Pancreas (tissue), 10 donors: ENCODE measurements at places on chromosomes 3 and 15.

DNA sequence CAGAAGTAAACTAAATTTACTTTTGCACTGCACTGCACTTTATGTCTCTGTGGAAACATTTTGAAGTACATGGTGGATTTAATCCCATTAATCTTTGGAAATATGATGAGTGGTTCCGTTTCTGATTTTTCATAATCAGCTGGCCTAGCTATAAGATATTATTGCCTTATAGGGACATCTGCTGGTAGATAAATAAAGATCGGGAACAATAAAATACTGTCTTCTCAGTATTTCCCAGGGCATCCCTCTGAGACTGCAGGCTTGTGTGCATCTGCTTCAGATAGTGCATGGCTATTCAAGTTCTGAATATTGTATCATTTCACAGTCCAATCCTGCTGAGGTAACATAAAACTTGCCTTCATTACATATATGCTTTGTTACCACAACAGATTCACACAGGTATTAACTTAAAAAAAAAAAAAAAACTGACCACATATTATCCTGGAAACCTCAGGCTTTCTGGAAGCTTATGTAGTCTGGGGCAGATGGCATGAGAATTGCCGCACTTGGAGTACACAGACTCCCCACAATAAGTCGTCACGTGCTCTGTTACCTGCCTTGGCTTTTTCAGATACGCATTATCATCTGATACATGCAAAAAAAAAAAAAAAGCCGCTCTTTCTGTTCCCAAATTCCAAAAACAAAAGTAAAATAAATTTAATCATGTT is 330.8 kb upstream of the AGTR1 start:
- no peak for DNase-seq

GRCh38 chr3:72454441-72454840 is 393.8 kb downstream of the SHQ1 start:
- no peak for DNase-seq

DNA sequence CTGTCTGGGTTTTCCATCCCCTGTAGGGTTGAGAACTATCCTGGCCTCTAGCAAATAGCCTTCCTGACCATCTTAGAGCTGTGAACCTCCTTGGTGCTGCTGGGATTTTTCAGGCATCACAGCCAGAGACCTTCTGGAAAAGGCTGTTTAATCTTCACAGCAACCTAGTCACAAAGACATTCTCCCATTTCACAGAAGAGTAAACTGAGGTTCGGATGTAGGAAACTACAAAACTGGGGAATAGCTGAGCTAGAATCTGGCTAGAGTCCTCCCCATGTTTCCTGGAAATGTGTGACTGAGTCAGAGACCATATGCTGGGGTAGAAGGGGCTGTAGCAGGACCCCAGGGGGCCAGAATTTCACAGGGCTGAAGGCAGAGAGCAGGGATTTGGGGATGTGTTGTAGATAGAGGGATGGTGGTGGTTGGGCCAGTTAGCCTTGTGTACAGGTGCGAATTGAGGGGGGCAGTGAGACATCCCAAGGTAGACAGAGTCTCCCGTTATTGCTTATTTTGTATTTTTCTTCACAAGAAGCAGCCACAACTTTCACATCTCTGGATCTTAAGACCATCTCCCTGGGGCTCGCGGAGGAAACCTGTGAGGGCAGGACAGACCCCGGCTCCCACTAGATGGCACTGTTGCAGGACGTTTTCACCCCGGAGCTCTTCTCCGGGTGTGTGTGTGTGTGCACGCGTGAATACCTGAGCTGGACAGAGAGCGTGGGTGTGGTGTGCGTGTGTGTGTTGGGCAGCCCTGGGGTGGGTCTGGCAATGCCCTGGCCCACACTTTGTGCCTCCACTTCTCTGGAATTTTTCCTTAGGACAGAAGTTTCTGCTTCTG is 66.9 kb upstream of the PRR23C start:
- DNase-seq = peak; percentile 75

GRCh38 chr15:101539930-101540329 is 50.4 kb upstream of the PCSK6 start:
- no peak for DNase-seq

- no peak for DNase-seq
Observed at GRCh38 chr15:39443659-39444219, 137.1 kb upstream of the THBS1 start.

DNA sequence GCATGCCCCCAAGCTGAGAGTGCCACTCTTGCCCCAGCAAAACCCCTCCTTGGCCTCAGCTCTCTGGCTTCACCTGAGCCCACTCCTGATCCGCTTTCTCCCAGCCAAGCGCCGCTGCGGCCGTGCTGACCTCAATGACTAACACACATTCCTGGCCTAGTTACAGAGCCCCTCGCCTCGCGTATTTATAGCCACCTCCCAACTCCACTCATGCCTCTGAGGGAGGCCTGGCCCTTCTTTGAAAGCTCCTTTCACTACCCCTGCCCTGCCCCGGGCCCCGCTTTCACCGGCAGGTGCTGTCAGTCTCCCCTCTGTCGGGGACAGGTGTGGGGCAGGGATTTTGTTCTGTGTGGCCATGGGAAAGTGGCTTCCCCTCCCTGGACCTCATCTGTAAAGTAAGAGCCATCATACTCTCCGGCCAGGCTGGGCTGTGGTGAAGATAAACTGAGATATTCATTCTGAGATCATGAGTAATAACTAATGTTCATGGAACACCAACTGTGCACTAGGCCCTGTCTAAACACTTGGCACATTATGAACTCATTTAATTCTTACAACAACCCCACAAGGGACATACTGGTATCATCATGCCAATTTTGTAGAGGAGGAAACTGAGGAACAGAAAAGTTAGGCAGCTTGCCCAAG is 13.2 kb upstream of the ATP2B2 start:
- DNase-seq = no peak

GRCh38 chr3:141477224-141477623 is 9.6 kb upstream of the RASA2 start:
- DNase-seq = no peak

DNA sequence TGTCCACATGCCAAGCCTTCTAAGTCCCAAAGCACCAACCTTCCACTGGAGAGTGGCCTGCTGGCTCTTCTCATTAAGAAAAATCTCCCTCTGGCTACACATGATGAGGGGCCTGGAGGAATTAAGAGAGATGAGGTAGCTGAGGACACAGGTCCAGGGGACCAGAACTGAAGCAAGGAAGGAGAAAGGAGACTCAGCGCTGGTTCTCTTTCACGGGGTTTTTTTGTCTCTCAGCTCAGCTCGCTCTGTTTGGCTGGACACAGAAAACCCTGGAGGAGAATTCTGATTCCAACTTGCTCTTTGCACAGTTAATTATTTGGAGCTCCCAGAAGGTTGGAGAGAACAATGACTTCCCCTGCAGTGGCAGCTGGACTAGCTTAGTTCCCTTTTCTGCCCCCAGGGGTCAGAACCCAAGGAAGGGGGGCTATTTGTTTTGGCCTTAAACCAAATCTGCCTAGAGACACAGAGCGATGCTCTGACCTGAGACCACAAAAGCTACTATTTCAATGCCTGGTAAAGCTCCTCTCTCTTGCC is 507.6 kb downstream of the FHIT start:
- peak; percentile 14 for DNase-seq

- no peak for DNase-seq
Observed at GRCh38 chr3:117139681-117140080, 430.1 kb downstream of the TUSC7 start.

DNA sequence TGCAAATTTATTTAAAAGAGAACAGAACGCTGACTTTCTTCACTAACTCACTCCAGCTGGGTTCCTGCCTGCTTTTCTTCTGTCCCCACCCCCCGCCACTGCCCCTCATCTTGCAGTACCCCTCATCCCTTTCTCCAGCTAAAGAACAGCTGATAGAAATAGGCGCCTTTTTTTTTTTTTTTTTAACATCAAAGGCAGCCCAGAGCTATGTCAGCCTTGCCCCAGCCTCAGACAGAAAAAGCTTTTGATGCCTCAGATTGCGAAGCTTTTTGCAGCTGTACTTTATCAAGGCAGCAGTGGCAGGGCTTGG is 1.8 kb downstream of the CADPS start:
- no peak for DNase-seq

- DNase-seq = no peak
Observed at GRCh38 chr15:70353606-70354345, 256.1 kb upstream of the TLE3 start.

DNA sequence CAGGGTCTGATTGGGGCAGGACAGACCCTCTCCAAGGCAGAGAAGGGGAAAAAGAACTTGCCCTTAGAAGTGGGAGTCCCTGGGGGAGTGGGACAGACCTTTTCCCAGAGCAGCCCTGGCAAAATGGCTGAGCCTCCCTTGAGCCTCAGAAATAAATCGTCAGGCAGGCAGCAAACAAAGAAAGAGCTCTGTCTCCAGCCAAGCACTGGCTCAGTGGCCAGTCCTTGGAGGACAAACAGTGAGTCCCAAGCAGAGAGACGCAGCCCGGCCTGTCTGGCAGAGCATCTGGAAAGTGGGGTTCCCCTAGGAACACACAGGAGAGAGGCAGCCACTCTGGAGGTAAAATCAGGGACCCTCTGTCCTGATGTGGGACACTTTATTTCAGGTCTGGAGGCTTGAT is 1.8 kb downstream of the SLC6A1 start:
- no peak for DNase-seq

DNA sequence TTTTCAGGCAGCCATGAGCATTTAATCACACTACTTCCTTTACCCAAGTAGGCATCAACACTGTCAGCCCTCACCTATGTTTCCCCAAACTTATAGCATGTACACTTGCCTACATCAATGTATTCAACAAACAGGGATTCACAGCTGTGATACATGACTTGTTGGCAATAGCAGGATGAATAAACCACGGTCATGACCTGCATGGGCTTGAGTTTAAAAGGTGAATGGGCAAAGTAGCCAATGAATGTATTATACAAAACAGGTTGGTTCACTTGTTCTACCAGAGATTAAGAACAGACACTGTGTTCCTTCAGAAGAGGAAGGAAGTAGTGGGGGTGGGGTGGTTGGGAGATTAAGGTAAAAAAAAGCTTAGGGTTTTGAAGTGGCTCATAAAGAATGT is 861.9 kb upstream of the SEMA6D start:
- no peak for DNase-seq

DNA sequence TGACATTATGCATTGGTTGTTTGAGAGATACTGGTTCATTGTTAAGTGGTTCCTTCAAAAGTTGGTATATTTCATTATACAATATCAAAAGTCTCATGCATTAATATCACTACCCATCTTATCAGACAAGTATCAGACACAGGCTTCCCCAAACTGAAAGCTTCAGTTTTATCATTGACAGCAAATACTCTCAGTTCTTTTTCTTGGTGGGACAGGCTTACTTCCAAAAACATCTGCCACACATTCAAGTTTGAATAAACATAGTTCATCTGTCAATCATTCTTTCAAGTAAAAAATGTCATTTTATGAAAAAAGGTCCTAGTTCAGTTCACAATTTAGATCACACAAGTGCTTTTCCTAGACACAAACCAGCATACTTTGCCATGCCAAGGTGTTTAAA is 280.0 kb upstream of the TRIM42 start:
- no peak for DNase-seq

- no peak for DNase-seq
Observed at GRCh38 chr3:63029326-63029725, 154.1 kb upstream of the CADPS start.

DNA sequence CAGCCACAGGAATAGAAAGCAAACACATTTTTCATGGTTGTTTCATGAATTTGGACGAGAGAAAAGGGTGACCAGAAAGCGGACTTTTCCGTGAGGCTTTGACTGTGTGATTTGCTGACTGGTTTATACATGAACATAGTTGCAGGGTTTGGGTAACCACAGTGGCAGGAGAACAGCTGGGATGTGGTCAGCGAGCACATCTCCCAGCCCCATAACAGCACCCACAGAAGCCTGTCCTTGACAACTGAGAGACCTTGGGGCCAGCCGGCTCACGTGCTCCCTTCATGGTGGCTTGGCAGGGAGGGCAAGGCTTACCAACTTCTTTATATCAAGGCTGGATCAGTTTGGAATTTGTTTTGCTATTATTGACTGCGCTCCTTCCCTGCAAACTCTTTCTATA is 13.2 kb upstream of the RGMA start:
- no peak for DNase-seq

GRCh38 chr15:66039117-66039871 is 170.0 kb downstream of the RAB11A start:
- no peak for DNase-seq

DNA sequence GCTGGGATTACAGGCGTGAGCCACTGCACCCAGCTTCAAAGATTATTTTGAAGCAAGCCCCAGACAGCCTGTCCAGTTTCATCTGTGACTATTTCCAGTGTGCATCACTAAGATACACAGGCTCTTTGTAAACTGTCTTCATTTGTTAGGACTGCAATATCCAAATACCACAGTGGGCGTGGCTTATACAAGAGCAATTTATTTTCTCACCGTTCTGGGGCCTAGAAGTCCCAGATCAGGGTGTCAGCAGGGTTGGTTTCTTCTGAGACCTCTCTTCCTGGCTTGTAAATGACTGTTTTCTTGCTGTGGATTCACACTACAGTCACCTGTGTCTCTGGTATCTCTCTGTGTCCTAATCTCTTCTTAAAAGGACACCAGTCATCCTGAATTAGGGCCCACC is 59.7 kb downstream of the RLBP1 start:
- DNase-seq = no peak

- no peak for DNase-seq
Observed at GRCh38 chr3:120173056-120173675, 78.9 kb upstream of the GSK3B start.

- no peak for DNase-seq
Observed at GRCh38 chr3:125166599-125167136, 45.9 kb downstream of the SLC12A8 start.

DNA sequence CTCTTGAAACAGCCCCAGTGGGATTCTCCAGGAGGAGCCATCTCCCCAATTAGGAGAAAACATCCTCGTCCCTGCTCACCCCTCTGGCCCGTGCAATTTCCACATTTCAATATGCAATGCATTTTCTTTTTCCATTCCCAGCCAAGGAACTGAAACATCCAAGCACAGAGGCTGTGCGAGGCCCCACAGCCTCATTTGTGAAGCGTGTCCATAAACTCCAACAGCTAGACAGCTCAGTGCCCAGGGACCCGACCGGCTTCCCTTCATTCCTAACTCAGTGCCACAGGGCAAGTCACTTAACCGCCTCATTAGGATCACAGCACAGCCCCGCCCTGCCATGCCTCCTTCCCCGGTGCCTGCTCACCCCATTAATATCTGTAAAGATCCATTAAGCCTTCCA is 204.2 kb upstream of the IGF1R start:
- DNase-seq = no peak
